ENCODE measurements at places on chromosomes 5 and 9.

DNA sequence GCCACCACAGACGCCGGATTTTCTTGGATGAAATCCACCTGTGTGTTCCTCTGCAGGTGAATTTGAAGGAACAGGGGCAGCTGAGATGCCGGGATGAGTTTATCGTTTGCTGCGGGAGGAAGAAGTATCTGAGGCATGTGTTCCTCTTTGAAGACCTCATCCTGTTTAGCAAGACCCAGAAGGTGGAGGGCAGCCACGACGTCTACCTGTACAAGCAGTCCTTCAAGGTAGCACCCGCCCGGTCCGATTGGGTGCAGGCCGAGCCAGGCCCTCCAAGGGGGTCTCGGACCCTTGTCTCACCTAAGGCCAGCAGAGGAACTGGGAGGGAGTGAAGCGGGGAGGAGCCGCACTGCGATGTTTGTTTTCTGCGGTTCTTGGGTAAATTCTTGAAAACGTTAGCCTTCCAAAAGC lies 18.4 kb upstream of the LRRC14B start:
- no peak for DNase-seq

DNA sequence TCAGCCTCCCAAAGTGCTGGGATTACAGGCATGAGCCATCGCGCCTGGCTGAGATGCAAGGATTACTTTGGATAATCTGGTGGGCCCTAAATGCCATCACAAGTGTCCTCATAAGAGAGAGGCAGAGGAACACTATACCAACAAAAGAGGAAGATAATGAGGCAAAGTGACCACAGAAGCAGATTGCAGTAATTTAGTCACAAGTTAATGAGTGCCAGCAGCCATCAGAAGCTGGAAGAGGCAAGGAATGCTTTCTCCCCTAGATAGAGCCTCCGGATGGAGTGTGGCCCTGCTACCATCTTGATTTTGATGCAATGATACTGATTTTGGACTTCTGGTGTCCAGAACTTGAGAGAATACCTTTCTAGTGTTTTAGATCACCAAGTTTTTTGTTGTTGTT lies 122.3 kb downstream of the SPATA31D1 start:
- DNase-seq, result no peak

GRCh38 chr5:58898538-58898937 lies 315.7 kb downstream of the RAB3C start:
- no peak for DNase-seq

GRCh38 chr9:134630393-134630790 lies 11.2 kb upstream of the COL5A1 start:
- DNase-seq, result no peak

GRCh38 chr9:108903420-108904103 lies 30.4 kb downstream of the ELP1 start:
- no peak for DNase-seq

GRCh38 chr9:89732295-89732938 lies 127.6 kb downstream of the GADD45G start:
- DNase-seq, result no peak

Measured in stimulated activated CD4-positive, alpha-beta T cell treated with anti-CD3 and anti-CD28 coated beads, Interleukin-1b, Interleukin-23, amount 100 ng/mL, for 1 hour (primary cell).